ENCODE measurements at places on chromosomes 12 and 14. TPM values are rescaled to one million over a fixed set of nuclear protein-coding genes. Genes with fewer than 3 reads are reported as not detected.

The SLC17A8 gene
- 0.08 TPM for total RNA-seq

The TCL1B gene
- not detected for total RNA-seq

The CLEC4A gene
- total RNA-seq, result 0.36 TPM

DNA sequence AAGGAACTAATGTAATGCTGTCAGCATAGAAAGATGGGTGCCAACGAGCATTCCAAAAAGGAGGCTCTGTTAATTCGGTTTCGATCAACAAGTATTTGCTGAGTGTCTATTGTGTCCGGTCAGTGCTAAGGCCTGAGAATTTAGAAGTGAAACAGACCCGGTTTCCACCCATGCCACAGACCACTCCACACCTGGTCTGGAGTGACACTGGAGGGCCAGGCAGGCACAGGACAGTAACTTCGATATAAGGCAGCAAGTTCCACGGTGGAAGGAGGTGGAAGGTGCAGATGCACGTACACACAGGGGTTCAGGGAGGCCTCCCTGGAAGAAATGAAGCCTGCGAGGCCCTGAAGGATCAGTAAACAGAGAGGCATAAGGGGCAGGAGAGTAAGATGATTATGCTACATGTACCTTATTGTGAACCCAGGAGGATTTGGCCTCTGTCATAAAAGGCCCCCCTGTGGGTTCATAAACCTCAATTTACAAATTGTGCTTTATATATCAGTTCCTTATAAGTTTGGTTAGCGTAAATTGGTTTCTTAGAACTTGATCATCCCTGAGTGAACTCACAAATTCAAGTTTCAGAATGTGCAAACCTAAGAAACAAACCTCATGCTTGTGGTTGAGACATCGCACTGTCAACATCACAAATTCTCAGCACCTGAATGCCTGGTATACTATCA, 25.9 kb downstream of the SSH1 start:
- no peak overlapping the region for H3K27ac ChIP-seq
- no peaks in the 10 kb centered on the region for H3K27me3 ChIP-seq
- H3K36me3 ChIP-seq, result peaks cover 20% of the 10 kb centered on the region

GRCh38 chr12:10012630-10013330, 2.4 kb downstream of the CLEC12B start:
- H3K27ac ChIP-seq, result no peak overlapping the region
- 0 out of 2 replicates have a peak, but pooled peaks cover 6% of the 10 kb centered on the region for H3K27me3 ChIP-seq
- DNase-seq, result no peak
- no peaks in the 10 kb centered on the region for H3K4me1 ChIP-seq
- H3K4me3 ChIP-seq, result no peak overlapping the region
- H3K36me3 ChIP-seq, result no peaks in the 10 kb centered on the region

- no peaks in the 10 kb centered on the region for H3K27me3 ChIP-seq
- peak within 1 kb of the TSS; percentile 73 for H3K27ac ChIP-seq
- H3K4me1 ChIP-seq, result no peaks in the 10 kb centered on the region
- peak within 1 kb of the TSS; percentile 81 for H3K4me3 ChIP-seq
- peak; percentile 97 for DNase-seq
Observed at GRCh38 chr12:123633379-123634141, at the start of the genes EIF2B1 and GTF2H3. EIF2B1 (minus strand) TSS chr12:123633686; CDS start chr12:123633557, 129 bp downstream. GTF2H3 (plus strand) TSS chr12:123633829; CDS start chr12:123633860, 31 bp downstream.

- no peak overlapping the region for H3K4me3 ChIP-seq
- peak overlapping the region; percentile 69 for H3K27ac ChIP-seq
- no peaks in the 10 kb centered on the region for H3K36me3 ChIP-seq
- DNase-seq, result no peak
- no peaks in the 10 kb centered on the region for H3K27me3 ChIP-seq
Observed at GRCh38 chr12:89781946-89782550, 73.4 kb upstream of the ATP2B1 start.

- H3K27ac ChIP-seq, result no peak overlapping the region
- no peaks in the 10 kb centered on the region for H3K27me3 ChIP-seq
- no peaks in the 10 kb centered on the region for H3K36me3 ChIP-seq
- H3K4me1 ChIP-seq, result no peaks in the 10 kb centered on the region
- H3K4me3 ChIP-seq, result no peak overlapping the region
- DNase-seq, result no peak
Observed at GRCh38 chr14:97719931-97720330, 922.7 kb downstream of the VRK1 start.

- H3K27ac ChIP-seq, result no peak overlapping the region
- peak; percentile 80 for DNase-seq
- no peaks in the 10 kb centered on the region for H3K4me1 ChIP-seq
- H3K27me3 ChIP-seq, result no peaks in the 10 kb centered on the region
Observed at GRCh38 chr14:39015360-39015961, 87.6 kb downstream of the SEC23A start.

DNA sequence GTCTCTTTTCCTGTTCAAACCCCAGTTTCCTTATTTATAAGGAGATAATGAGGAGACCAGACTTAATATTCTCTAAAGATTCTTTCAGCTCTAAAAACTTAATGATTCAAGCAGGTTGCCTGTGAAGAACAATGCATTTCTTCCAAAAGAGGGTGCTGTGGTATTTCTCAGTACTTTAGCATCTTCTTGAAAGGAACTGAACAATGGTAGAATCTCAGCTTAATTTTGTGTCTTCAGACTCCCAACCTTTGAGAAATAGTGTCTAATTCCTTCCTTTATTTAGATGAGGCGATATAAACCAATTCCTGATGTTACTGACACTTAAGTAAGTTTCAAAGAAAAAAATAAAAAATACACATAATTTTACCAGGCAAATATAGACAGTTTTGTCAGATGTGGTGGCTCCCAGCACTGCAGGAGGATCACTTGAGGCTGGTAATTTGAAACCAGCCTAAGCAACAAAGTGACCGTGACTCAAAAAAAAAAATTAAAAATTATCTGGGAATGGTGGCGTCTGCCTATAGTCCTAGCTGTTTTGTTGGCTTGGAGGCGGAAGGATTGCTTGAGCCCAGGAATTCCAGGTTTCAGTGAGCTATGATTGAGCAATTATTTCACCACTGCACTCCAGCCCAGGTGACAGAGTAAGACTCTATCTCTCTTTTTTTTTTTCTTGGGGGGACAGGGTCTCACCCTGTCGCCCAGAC, 76.9 kb upstream of the PSMA6 start:
- peak; percentile 28 for DNase-seq
- H3K27me3 ChIP-seq, result no peaks in the 10 kb centered on the region
- H3K4me1 ChIP-seq, result peaks cover 4% of the 10 kb centered on the region
- no peaks in the 10 kb centered on the region for H3K36me3 ChIP-seq
- no peak overlapping the region for H3K27ac ChIP-seq
- H3K4me3 ChIP-seq, result no peak overlapping the region

DNA sequence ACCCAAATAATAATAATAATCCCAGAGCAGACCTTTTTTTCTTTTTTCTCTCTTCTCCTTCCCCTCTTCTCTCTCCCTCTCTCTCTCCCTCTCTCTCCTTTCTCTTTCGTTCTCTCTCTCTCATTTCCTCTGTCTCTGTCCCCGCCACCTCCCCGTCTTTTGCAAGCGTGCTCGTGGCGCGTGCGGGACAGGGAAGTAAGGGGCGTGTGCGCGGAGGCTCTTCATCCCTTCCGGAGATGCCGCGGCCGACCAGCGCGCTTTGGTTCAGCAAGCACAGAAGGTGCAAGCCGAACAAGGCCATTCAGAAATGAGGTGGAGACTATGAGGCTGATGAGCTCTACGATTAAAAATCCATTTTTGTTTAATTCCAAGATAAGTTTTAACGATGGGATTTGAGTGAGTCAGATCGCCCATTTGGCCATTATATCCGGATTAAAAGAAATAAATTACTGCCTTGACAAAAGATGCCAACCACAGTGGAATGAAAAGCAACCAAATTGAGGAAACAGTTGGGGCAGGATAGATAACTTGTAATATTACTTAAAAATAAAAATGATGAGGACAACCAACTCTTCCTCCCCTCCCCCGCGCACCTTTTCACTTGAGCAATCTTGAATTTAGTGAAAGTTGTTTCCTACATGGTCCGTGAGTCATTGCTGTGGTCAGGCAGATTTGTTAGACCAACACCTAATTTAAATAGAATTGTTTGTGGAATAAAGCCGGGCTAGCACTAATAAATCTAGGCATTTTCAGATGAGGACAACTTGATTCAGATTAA, 1.2 kb upstream of the AMIGO2 start:
- H3K4me1 ChIP-seq, result peaks cover 41% of the 10 kb centered on the region
- H3K27me3 ChIP-seq, result no peaks in the 10 kb centered on the region
- no peak overlapping the region for H3K4me3 ChIP-seq

DNA sequence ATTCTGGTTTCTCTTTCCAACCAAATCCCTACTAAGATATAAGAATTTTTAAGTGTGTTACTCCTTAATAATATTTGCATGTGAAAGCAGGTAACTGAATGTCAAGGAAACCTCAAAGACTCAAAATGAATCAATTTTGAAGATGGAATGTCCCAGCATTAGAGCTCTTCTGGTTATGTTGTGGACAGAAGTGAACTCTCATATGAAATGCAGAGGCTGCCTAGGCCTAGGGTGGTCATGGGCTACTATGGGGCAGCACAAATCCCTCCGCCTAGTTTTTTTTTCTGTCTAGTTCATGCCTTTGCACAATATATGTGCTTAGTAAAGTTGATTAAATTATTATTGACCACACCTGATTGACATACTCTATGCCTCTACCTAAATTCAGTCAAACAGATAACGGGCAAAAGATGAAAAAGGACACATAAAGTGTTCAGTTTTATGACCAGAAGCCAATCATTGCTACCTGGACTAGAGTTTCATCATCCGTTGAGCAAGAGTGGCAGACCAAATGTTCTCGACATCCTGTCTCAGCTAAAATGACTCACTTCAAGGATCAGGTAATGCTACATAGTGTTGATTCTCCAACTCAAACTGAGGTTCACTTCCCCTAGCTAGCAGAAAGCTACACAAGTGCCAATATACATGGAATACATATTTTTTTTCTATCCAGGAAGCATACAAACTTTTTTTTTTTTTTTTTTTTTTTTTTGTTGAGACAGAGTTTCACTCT, 1211.4 kb downstream of the VRK1 start:
- H3K27me3 ChIP-seq, result no peaks in the 10 kb centered on the region
- H3K4me3 ChIP-seq, result no peak overlapping the region
- no peaks in the 10 kb centered on the region for H3K36me3 ChIP-seq
- no peak for DNase-seq
- H3K27ac ChIP-seq, result no peak overlapping the region

DNA sequence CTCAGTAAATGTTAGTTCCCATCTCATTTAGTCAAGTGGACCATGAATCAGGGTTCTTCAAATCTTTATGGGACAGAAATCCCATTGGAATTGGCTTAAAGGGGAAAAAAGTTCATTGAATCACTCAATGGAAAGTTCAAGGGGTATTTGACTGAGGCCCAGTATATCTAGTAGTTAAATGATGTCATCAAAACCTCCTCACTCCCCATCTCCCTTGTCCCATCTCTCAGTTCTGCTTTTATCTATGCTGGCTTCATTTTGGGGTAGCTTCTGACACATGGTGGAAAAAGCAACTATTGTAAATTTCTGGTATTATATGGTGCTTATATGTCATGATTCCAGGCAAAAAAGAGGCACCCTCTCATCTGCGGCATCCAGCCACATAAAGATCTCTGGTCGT, 51.9 kb downstream of the DAAM1 start:
- DNase-seq, result no peak
- H3K4me3 ChIP-seq, result no peak overlapping the region
- no peak overlapping the region for H3K27ac ChIP-seq
- H3K4me1 ChIP-seq, result no peaks in the 10 kb centered on the region
- no peaks in the 10 kb centered on the region for H3K27me3 ChIP-seq
